Cardiac septum (tissue), 1 donor: ENCODE measurements at places on chromosomes 7 and 10. TPM values are rescaled to one million over a fixed set of nuclear protein-coding genes. Genes with fewer than 3 reads are reported as not detected.

The LUC7L2 gene
- total RNA-seq, result 64.9 TPM

The NAPEPLD gene
- total RNA-seq, result 8.4 TPM

The OR2A12 gene
- not detected for total RNA-seq

The TMEM178B gene
- 15.2 TPM for total RNA-seq

The CALCR gene
- total RNA-seq, result not detected

The CTTNBP2 gene
- total RNA-seq, result 2.2 TPM

The SLC13A1 gene
- not detected for total RNA-seq

The PLCE1 gene
- total RNA-seq, result 51.5 TPM

The SORBS1 gene
- total RNA-seq, result 1,045 TPM

The GRID2IP gene
- not detected for total RNA-seq

The PRTFDC1 gene
- total RNA-seq, result 5.0 TPM

The ASB10 gene
- 17.3 TPM for total RNA-seq

The LLCFC1 gene
- total RNA-seq, result not detected

The TPST1 gene
- total RNA-seq, result 4.8 TPM

The FFAR4 gene
- total RNA-seq, result 0.08 TPM

The SHTN1 gene
- total RNA-seq, result 3.0 TPM

The ZFAND2A gene
- total RNA-seq, result 8.8 TPM

The RBM28 gene
- total RNA-seq, result 35.1 TPM

The ACTR3C gene
- 4.6 TPM for total RNA-seq

The EPO gene
- total RNA-seq, result not detected

The ASIC3 gene
- total RNA-seq, result 5.2 TPM

The SUN3 gene
- not detected for total RNA-seq

The FZD8 gene
- total RNA-seq, result 7.7 TPM

The CPN1 gene
- not detected for total RNA-seq

The VWDE gene
- total RNA-seq, result 0.38 TPM

The H2BK1 gene
- total RNA-seq, result not detected

The TCERG1L gene
- not detected for total RNA-seq
